ENCODE measurements at places on chromosomes 4 and X. TPM values are rescaled to one million over a fixed set of nuclear protein-coding genes. Genes with fewer than 3 reads are reported as not detected.

Gene RGN
- total RNA-seq = 1.4 TPM

Gene SYP
- 3.3 TPM for total RNA-seq

Gene DIAPH2
- 78.3 TPM for total RNA-seq

Gene XAGE1B
- total RNA-seq = not detected

Gene TMEM31
- not detected for total RNA-seq

Gene NEIL3
- not detected for total RNA-seq

Gene RHOXF1
- not detected for total RNA-seq

Gene MGAT4D
- total RNA-seq = not detected

Gene PCSK1N
- 2.3 TPM for total RNA-seq

Gene SEPSECS
- total RNA-seq = 4.7 TPM

Gene SCML2
- 1.9 TPM for total RNA-seq

DNA sequence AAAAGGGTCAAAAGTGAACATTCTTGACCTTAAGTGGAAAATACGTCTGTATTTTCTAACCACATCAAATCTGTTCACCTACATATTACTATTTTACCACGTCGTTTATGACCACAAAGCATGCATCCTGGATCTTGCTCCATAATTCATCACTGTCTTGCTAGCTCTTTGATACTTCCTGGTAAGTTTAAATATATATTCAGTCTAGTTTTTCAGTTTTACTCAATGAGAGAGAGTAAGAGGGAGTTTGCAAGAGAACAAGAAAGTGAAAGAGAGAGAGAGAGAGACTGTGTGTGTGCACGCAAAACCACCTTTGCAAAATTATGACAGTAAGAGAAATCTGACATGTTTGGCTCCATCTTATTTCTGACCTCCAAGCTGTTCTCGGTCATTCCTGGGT lies 173.7 kb upstream of the GALNTL6 start:
- DNase-seq = no peak

- DNase-seq = no peak
Measured at GRCh38 chr4:38662522-38663089, 1.4 kb upstream of the KLF3 start.

DNA sequence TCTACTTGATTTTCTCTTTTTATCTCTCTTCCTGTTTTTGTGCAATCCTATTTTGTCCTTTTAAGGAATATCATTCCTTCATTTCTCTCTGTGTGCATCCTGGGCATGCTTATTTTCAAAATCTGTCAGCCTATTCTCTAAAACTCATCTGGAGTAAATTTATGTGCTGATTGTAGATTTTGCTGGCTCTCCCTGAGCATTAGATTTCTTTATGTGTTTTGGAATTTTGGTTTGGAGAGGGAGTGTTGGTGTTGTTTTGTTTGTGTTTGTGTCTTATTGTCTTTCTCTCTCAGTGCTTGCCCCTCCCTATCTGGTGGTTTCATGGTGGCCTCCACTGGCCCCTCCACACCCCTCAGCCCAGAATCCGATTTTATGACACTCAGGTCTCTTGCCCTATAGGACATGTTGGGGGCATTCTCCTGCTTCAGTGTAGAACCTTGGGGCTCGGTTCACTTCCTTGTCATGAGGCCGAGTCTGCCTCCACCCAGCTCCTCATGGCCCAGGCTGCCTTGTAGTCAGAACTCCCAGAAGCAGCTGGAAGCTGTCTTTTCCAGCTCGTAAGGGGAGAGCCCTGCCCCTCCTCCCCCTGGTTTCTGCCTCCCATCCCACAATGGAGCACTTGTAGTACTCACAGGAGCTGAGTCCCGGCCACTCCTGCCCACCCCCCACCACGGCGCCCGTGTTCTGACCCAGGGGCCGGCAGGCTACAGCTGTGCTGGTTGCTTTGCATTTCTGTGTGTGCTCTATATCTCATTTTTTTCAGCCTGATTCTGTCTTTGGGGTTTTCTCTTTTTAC lies 24.5 kb upstream of the PJA1 start:
- DNase-seq = no peak

- DNase-seq = no peak
Measured at GRCh38 chr4:106830879-106831278, 205.2 kb downstream of the DKK2 start.

DNA sequence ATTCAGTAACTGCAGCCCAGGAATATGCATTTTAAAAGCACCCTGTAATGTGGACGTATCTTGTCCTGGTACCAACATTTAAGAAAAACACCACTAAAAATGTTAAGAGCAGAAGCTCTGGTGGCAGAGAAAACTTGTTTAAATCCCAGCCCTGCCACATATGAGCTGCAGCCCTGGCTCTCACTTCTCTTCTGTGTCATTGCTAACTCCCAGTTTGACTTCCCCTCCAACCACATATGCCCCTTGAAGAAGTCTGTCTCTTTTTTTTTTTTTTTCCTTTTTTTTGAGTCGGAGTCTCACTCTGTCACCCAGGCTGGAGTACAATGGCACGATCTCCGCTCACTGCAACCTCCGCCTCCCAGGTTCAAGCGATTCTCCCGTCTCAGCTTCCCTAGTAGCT lies 14.8 kb downstream of the LHFPL1 start:
- no peak for DNase-seq

DNA sequence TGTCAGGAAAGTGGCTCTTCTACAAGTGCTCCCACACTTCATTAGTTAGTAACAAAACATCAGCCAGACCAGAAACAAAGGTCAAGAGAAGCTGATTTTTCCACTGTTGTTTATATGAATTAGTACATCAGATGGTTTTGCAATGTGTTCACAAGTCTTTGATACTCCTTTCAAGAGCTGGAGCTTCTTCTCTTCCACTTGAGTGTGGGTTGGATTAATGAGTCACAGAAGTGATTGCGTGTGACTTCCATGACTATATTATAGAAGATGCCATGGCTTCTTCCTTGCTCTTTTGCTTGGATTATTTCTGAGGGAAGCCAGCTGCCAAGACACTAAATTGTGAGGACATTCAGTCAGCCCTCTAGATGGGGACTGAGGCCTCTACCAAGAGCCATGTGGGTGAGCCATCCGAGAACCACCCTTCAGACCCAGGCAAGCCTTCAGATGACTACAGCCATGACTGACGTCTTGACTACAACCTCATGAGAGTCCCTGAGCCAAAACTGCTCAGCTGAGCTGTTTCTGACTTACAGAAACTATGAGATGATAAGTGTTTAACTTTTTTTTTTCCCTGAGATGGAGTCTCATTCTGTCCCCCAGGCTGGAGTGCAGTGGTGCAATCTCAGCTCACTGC lies 18.1 kb downstream of the SOWAHB start:
- DNase-seq = no peak

DNA sequence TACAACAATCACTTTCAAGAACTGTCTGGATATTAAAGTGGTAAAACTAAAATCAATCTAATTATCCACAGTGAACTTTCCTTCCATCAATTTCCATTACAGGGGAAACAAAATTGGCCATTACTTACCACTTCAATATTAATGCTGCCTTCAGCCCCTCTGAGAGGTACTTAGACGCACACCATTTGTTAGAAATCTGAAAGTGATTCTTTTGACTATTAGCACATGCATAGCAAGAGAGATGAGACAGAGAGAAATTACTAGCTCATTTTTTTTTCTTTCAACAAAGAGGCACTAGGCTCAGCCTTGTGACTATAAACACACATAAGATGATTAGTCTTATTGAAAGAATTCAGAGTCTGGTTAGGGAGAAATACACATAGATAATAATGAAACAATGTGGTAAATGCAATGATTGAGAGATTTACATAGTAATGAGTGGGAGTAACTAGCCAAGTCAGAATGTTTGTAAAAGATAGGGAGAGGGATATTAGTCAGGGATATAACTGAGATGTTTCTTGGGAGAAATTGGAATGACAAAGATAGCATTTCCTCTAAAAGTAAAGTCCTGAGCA lies 93.3 kb downstream of the YIPF7 start:
- no peak for DNase-seq

- no peak for DNase-seq
Measured at GRCh38 chr4:78612398-78613178, 61.0 kb downstream of the ANXA3 start.

DNA sequence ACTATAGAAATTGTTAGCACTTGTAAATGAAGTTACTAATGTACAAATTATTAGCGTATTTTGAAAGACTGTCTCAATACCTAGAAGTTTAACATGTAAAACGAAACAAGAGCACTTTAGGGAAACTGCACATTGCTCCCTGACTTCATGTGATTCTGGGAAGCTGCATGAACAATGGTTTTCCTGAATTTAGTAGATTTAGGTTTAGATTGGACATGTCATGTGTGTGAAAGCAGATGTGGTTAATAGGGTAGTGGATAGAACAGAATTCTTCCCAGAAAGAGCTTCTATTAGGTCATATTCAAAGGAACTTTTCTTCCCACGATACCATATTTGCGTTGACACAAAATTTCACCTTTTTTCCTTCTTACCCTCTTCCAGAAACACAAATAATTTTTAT lies 14.9 kb upstream of the CXCL8 start:
- no peak for DNase-seq

- no peak for DNase-seq
Measured at GRCh38 chr4:122541996-122542395, 78.9 kb downstream of the IL21 start.

- DNase-seq = no peak
Measured at GRCh38 chrX:42220083-42220482, 296.7 kb upstream of the CASK start.

DNA sequence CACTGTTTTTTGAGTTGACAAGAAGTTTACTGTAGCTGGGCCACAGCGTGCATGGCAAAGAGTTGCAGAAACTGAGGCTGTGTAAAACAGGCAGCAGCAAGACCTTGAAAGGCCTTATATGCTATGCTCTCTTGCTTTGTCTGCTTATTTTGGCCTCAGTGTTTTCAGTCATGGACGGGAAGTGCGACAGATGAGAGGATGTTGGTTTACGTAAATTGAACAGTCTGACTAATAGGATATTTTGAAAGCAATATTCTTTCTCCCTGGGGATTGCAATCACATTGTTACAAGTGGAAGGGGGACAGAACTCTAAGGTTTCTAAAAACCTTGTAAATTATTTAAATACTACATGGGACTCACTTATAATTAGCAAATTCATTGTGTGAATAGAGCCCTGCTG lies 32.2 kb upstream of the MAGEA10 start:
- no peak for DNase-seq

- DNase-seq = no peak
Measured at GRCh38 chr4:168124008-168124641, 31.8 kb downstream of the ANXA10 start.

GRCh38 chr4:26281881-26282280 lies 38.9 kb upstream of the RBPJ start:
- DNase-seq = no peak

DNA sequence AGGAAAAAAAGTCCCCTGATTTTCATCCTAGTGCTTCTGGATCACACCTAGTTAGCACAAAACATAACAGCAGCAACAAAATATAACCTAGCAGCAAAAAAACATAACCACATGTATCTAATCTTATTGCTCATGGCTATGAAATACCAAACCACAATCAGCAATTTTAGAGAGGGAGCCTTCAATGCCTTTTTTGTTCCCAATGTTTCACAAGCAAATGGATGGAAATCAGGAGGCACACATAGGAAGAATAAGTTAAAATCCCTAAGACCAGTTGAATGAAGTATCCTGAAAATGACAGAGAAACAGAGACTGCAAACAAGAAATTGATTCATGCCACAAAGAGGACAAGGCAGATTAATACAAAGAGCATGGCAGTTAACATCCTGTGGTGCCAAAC lies 361.6 kb downstream of the GPM6A start:
- DNase-seq = no peak

GRCh38 chrX:16843208-16843909 lies 26.8 kb downstream of the RBBP7 start:
- DNase-seq = no peak

DNA sequence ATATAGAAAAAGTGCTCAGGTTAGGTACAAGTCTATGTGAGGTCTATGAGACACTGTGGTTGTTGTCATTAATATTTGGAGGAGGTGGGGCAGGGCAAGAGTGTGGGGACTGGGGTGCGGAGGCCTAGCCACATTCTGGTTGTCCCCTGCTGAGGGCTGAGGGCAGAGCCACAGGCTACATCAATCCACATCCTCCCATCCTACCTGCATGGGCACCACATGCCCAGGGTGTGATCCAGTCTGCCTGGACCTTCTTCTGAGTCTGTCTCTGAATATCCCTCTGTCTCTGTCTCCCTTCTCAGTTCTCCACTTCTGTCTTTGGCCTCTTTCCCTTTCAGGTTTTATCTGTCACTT lies 1.2 kb upstream of the GATA1 start:
- DNase-seq = no peak

DNA sequence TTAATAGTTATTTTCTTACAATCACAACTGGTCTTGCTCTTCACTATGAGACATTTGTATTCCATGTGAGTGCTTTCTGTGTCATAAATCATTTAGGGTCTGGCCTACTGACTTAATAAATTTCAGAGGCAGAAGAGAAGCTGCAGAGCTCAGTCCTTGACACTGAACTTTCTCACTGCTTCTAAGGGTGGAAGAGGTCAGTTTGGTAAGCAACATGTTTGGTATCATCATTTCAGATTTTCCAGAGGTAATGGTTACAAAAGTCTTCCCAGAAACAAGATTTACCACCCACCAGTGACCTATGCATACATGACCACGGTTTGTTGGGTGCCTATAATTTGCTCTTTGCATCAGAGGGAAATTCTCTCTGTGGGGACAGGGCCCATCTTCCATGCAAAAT lies 148.6 kb downstream of the NR3C2 start:
- no peak for DNase-seq

DNA sequence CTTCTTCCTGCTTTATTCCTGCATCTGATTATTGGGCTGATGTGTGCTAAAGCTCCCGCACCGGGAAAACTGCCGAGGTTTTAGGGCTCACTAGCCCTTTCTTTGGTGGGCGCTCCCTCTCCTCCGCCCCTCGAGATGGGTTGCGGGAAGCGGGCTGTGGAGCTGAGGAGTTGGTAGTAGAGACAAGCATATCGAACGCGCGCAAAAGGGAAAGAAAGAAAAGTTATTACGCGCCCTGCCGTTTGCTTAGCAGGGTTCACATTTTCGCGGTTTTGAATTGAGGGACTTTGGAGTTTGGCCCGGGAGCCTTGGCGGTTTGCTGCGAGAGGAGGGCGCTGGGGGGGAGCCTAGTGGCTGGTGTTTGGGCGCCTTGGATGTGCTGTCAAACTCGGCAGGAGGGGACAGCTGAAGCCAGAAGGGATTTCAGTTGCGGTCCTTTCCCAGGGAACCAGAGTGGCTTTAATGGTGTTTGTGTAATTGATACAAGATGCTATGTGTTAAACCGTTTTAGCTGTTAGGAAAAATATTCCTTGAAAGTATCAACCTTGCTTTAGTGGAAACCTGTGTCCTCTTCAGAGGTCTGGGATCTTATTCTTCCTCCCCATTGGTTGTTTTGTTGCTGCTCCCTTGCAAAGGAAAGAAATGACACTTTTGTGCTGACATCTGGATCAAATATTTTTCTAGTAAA lies 1.1 kb downstream of the GAB1 start:
- no peak for DNase-seq

- no peak for DNase-seq
Measured at GRCh38 chrX:48480583-48480982, 4.6 kb downstream of the FTSJ1 start.

All from omental fat pad (tissue), 4 donors.